ENCODE measurements at places on chromosomes 3 and 15.

- DNase-seq: no peak
These were observed 24.4 kb downstream of the ONECUT1 start for GRCh38 chr15:52765785-52766184.

GRCh38 chr3:38334142-38335055 is 12.2 kb upstream of the XYLB start:
- peak; percentile 75 for DNase-seq

DNA sequence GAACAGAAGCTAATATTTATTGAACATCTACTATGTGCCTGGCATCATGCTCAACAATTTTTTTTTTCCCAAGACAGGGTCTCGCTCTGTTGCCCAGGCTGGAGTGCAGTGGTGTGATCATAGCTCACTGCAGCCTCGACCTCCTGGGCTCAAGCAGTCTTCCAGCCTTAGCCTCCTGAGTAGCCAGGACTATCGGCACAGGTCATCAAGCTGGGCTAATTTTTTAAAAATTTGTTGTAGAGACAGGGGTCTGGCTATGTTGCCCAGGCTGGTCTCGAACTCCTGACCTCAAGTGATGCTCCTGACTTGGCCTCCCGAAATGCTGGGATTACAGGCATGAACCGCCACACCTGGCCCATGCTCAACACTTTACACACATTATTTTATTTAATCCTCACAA is 35.7 kb upstream of the CILP start:
- no peak for DNase-seq

GRCh38 chr3:157089455-157090221 is 70.3 kb downstream of the CCNL1 start:
- DNase-seq: no peak

- no peak for DNase-seq
These were observed 75.6 kb upstream of the ICE2 start for GRCh38 chr15:60554494-60554893.

DNA sequence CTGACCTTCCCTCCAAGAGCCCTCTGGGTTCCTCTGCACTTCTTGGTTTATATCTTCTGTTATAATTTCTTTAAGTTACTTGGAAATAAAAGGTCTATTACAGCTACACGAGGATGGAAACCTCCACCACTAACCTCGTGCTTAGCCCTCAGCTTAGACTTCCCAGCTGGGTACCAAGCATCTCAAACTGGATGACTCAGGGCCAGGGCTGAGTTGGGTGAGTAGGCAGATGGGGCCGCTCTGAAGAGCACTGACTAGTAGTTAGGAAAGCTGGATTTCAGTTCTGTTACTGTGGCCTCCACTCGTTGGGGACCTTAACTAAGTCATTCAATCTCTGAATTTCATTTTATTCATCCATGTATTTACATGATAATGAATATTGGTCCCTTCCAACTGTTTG is 1036.6 kb downstream of the IGSF11 start:
- no peak for DNase-seq

- no peak for DNase-seq
These were observed 12.0 kb upstream of the PAQR9 start for GRCh38 chr3:142975316-142975995.

DNA sequence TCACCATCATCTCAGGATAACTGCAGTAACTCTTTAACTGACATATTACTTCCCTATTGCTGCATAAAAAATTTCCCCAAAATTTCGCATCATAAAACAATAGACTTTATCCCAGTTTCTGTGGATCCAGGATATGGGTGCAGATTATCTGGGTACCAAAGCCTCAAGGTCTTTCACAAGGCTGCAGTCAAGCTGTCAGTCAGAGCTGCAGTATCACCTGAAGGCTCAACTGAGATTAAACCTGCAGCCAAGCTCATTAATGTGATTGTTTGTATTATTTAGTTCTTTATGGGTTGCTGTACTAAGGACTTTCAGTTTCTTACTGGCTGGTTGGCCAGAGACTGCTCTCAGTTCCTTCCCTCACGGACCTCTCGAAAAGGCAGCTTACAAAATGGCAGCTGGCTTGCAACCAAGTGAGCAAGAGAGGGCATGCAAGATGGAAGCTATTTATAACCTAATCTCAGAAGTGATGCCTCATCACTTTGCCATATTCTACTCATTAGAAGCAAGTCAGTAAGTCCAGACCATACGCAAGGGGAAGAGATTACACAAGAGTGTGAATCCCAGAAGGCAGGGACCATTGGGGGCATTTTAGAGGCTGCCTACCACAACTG is 54.9 kb downstream of the DCUN1D1 start:
- no peak for DNase-seq

DNA sequence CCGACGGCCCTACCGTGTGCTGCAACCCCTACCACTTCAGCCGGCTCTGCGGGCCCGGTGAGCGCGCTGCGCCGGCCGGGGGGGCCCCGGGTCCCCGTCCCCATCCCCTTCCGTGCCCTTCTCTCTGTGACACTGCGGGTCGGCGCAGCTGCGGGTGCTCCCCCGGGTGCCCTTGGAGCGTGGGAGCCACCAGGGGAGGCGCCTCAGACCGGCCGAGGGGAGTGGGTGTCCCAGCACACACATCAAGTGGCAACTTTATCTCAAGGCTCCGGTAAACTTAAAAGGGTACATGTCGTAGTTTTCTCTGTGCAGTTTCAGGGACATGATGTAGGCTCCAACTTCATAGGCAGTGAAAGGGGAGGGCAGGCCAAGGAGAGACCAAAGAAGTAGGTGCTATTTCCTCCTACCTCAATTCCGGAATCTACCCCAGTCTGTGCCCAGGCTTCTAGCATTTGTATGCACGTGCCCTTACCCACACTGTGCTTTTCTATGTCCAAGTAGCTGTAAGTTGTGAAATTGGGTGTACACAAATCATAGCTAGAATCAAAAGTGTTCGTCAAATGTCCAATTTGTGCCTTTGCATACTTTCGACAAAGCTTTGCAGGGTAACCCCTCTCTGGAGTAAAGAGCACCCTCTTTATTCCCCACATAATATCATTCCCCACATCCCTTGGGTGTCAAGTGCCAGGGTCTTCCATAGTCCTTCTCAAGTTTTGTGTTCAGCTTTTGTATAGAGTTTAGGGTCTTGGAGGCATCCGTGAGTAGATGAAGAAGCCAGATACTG is 2.2 kb downstream of the SMAD6 start:
- no peak for DNase-seq

DNA sequence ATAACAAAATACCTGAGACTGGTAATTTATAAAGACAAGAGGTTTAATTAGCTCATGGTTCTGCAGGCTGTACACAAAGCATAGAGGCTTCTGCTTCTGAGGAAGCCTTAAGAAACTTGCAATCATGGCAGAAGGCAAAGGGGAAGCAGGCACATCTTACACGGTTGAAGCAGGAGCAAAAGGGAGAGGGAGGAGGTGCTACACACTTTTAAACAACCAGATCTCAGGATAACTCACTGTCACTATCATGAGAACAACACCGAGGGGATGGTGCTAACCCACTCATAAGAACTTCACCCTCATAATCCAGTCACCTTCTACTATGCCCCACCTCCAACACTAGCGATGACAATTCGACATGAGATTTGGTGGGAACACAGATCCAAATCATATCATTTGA is 54.4 kb downstream of the ATP8B4 start:
- no peak for DNase-seq

DNA sequence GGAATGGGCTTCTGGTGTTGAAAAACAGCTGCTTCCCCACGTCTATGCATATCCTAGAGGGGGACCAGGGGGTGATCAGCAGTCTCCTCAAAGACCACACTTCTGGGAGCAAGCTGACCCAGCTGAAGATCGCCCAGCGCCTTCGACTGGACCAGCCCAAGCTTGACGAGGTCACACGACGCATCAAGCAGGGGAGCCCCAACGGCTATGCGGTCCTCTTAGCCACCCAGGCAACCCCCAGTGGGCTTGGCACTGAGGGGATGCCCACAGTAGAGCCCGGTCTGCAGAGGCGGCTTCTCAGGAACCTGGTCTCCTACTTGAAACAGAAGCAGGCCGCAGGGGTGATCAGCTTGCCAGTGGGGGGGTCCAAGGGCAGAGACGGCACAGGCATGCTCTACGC is 2.5 kb downstream of the RBM15B start:
- no peak for DNase-seq

- DNase-seq: peak; percentile 20
These were observed 179.4 kb downstream of the GBE1 start for GRCh38 chr3:81581966-81582599.

- DNase-seq: peak; percentile 82
These were observed 69.0 kb downstream of the SLC12A8 start for GRCh38 chr3:125143538-125143937.

GRCh38 chr3:87227104-87227834 is at the start of gene CHMP2B:
Gene CHMP2B (plus strand): TSS chr3:87227309. CDS start chr3:87227523, 214 bp downstream.
- peak; percentile 85 for DNase-seq

DNA sequence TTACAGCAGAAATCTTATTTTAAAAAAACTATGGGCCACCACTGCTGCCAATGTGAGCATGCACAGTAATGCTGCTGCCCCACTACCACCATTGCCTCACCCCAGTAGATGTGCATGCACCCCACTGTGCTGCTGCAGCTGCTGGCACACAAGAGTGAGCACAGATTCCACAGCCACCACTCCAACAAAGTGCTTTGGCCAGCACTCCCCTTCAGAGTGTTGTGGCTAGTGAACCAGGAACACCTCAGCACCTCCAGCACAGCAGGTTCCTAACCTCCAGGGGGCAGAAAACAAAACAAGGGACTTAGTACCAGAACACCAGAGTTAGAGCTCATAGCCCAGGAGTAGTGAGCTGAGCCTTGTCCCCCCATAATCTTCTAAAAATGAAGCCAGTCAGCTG is 629.6 kb downstream of the PYDC2 start:
- no peak for DNase-seq

- no peak for DNase-seq
These were observed 4.1 kb upstream of the MB21D2 start for GRCh38 chr3:192921793-192922192.

DNA sequence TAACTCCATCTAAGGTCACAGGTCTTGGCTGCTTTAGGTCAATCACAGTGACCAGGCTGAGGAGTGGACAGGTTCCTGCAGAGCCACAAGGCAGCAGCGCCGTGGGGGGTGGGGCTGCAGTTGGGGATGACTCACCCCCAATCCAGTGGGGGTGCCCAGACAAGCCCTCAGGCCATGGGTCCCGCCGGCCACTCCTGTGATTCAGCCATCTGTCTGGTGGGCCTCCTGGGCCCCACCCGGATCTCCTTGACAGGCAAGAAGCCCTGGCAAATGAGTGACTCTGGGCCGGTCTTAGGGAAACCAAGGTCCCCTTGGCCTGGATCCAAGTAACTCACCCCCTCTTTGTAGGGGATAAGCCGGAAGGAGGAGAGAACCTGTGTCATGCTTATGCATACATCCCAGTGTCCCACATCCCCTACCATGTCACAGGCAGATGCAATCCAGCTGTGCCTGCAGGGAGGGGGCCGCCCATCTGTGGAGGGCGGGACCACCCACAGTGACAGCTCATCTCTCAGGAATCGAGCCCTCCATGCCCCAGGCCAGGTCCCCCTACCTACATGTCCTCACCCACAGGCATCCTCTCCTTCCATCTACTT is 495 bp upstream of the COL7A1 start:
- peak; percentile 68 for DNase-seq

DNA sequence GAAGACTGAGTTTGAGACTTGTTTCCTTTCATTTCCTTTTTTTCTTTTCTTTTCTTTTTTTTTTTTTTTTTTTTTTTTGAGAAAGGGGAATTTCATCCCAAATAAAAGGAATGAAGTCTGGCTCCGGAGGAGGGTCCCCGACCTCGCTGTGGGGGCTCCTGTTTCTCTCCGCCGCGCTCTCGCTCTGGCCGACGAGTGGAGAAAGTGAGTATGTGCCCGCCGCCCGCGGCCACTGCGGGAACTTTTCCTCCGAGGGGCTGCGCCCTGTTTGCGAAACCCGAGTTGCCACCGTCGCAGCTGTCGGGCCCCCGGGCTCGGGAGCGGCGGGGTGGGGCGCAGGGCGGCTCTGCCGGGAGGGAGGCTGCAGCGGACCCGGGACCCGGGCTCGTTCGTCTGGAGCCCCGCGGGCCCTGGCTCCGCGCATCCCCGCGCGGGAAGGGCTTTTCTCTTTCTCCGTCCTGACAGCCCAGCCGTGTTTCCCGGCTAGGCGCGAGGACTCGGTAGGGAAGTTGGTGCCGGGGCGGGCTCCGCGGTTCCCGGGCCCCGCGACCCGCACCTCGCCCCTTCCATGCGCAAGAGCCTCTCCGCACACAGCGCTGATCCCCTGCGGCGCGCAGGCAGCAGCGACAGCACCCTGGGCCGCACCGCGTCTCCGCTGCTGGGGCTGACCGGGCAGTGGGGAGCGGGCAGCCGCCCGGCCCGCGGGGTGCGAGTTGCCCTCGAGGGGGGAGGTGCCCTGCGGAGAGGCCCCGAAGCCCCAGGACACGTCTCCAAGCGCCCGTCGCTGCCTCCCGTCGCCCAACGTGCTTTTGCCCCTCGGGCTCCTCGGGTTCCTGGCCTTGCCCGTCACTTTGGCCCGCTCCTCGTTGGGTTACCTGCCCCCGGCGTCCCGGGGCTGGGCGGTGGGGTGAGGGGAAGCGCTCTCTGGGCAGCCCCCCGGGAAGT is 1.4 kb downstream of the IGF1R start:
- peak; percentile 33 for DNase-seq

DNA sequence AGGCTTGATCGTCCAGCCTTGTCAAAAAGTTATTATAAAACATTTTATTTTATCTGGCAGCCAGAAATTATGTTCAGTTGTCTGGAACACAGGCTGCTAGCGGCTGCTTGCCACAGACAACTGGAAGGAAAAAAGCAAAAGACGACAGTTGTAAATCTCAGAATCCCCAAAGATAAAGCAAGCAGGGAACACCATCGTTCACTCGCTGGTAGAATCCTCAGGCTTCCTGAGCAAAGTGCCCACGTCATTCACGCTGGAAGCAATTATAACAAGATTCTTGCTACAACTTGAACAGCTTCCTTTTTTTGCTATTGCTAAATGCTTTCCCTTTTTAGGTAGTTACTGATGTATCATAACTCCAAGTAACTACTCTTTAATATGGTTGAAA is 33.6 kb downstream of the ADAMTS17 start:
- no peak for DNase-seq

DNA sequence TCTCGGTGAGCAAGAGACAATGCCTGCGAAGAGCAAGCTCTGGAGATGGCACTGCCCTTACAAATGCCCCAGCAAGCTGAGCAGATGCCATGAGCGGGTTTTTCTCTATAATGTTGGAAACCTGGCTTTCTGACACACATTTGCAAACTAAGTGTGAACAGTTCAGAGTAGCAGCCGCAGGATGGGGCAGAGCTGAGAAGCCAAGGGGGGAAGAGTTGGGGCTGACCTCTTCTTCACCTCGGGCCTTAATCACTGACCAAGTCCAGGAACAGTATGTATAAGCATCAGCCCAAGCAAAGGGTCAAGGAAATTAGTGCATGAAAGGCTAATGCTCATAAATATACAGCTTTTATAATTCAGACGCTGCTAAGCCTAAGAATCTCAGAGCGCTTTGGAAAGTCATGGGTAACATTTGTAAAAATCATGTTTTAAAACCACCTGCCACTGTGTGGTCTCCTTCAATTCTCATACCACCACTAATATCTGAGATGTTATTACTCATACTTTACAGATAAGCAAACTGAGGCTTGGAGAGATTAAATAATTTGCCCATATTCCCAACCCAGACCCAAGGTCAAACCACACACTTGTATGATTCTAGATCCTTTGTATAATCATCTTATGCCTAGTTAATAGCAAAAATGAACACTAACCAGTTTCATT is 603.4 kb downstream of the FOXP1 start:
- no peak for DNase-seq

- no peak for DNase-seq
These were observed 63.8 kb upstream of the ACP3 start for GRCh38 chr3:132253262-132253878.
